ENCODE measurements at places on chromosomes 5 and 9.

DNA sequence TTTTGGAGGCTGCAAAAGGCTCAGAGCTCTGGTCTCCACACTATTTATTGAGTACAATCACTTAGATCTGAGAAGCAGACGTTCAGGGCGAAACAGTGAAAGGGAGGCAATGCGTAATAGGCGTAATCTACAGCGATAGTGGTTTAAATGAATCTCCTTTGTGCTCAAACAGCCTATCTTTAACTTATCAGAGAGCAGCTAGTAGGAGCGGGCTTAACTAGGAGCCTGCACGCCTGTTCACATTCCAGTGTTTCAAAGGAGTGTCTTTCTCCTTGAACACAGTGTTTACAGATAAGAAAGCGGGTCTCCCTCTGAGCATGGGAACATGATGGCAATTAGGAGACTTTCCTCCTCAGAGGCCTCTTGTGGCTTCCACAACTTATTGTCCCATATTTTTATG is 49.4 kb downstream of the AP3B1 start:
- DNase-seq = no peak

DNA sequence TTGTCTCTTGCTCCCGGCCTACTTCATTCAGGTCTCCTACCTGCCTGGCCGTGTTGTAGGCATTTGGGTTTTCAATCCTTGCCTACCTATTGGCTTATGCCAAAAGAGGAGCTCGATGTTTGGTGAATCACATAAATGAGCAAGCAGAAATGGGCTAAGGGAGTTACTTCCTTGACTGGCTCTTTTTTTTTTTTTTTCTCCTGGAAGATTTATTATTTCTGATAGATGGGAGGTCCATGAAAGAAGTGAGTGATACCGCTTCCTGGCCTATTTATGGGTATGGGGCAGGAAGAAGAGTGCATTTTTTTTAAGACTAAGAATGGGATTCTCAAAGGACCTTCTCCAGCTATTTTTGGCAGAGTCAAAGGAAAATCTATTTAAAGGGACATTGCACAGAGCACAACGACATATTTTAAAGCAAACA is 294.1 kb downstream of the ARHGAP26 start:
- no peak for DNase-seq

GRCh38 chr5:138109463-138110265 is 25.8 kb downstream of the WNT8A start:
- DNase-seq = no peak

DNA sequence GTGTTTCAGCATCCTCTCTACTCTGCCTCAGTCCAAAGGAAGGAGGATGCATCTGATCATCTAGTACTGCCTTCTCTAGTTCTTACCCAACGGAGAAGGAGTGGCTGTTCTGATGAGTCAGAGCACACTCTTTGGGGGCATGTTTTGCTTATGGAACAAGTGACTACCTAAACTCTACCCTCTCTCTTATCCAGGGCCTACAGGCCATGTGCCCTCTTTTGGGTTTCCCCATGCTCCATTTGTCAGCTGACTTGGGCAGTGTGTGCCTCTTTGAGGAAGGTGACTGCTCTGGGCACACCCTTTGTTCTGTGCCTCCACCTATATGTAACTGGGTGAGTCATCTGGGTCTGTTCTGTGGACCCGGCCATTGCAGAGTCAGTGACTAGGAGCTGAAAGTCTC is 89.6 kb upstream of the BNC2 start:
- no peak for DNase-seq

DNA sequence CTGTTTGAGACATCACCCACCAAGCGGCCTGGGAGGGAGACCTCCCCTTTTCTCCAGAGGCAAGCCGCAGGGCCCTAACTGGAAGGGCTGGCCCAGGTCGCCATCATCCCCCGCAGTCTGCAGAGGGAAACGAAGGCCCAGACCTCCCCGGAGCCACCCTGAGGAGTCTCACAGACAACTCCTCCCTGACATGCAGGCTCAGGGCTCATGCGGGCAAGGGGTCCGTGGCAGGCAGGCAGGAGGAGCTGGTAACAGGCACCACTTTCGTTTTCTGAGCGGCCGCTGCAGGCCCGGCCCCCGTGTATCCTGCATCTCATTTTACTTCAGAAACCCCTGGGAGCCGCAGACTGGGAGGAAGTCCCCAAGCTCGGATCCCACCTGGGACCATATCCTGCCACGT is 192.0 kb upstream of the PPP1R26 start:
- no peak for DNase-seq

- no peak for DNase-seq
These were observed 8.9 kb upstream of the ACTBL2 start for GRCh38 chr5:57491369-57491965.

GRCh38 chr9:107874591-107875369 is 385.2 kb upstream of the KLF4 start:
- DNase-seq = no peak

DNA sequence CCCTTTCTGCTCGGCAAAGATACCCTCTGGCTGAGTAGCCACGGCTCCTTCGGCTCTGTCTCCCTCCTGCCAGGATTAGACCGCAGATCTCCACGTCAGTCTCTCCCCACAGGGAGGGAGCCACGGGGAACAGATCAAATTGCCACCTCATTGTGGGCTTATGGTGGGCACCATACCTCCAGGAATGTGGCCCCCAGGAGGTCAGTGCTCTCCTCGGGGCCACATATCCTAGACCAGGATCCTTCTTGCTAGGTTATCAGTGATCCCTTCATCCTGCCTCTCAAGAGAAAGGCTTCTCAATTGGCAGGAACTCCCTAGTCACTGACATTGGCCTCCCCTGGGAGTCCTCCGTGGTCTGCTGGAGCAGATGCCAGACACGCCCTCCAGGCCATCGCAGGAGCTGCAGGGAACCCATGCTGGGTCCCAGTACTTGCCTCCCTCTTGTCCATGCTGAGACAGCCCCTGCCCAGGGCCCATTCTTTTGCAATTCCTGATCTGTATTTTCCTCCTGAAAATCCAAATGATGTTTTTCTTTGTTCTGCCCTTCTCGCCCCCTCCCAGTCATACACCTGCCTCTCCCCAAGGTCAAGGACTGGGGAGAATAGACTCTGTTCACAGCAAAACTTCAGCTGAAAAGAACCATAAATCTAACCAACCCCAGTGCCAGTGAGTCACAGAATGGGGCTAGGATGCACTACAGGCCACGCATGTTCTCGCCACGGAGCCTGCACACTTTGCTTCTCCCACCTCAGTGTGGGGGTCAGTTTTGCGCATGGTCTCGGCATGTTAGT is 31.6 kb upstream of the ENHO start:
- DNase-seq = no peak

GRCh38 chr5:34001241-34001841 is 6.5 kb downstream of the AMACR start:
- no peak for DNase-seq

DNA sequence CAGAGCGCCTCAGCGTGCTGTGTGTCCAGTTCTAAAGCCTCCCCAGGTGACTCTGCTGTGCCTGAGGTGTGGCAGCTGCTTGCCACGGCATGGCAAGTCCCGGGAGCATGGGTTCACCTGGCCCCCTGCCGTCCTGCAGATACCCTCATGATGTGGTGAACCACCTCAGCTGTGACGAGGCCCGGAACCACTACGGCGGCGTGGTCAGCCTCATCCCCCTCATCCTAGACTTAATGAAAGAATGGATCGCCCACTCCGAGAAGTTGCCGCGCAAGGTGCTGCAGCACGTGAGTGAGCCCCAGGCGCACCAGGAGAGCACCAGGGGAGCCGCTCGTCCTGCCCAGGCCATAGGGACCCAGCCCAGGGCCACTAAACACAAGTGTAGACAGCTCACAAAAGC is 9.5 kb downstream of the SPACA9 start:
- DNase-seq = no peak

GRCh38 chr9:31393240-31393639 is 991.2 kb upstream of the ACO1 start:
- no peak for DNase-seq

DNA sequence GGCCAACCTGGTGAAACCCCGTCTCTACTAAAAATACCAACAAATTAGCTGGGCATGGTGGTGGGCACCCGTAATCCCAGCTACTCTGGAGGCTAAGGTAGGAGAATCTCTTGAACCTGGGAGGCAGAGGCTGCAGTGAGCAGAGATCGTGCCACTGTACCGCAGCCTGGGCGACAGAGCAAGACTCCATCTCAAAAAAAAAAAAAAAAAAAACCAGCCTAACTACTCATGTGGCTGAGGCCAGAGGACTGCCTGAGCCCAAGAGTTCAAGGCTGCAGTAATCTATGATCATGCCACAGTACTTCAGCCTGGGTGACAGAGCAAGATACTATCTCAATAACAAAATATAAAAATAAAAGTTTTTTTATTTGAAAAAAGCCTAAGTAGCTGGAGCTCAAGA is 3.2 kb downstream of the UBTD2 start:
- DNase-seq = no peak

DNA sequence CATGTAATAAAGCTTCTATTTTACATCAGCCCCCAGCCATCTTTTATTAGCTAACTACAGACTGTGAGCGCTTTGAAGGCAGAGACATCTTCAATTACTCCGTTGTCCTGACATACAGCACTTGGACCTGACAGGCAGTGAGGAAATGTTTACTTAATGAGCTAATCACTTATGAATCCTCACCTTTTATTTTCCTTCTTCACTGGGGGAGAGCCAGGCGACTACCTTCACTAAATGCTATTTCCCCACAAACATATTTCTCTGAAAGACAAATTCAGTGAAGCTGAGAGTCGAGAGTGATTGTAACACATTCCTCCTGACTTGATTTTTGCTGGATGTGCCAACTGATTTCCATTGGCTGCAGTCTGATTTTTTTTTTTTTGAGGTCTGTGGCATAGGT is 192.1 kb upstream of the CLINT1 start:
- DNase-seq = no peak

DNA sequence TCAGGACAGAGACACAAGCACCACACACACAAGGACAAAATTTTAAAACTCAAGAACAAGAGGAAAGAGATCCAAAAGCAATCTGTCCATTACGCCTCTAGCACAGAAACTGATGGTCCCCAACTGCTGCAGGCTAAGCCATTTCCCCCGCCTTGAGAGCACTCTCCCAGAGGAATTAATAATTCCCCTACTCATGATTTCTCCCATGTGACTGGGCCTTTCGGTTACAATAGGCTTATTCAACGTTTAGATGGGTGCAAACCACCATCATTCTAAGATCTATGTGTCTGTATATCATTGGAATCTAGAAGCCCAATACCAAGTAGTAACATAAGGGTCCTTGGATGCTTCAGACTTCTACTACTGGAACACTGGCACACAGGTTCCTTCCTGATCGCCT is 18.8 kb downstream of the BRD8 start:
- DNase-seq = no peak

GRCh38 chr5:168132241-168132641 is 159.2 kb upstream of the WWC1 start:
- no peak for DNase-seq

DNA sequence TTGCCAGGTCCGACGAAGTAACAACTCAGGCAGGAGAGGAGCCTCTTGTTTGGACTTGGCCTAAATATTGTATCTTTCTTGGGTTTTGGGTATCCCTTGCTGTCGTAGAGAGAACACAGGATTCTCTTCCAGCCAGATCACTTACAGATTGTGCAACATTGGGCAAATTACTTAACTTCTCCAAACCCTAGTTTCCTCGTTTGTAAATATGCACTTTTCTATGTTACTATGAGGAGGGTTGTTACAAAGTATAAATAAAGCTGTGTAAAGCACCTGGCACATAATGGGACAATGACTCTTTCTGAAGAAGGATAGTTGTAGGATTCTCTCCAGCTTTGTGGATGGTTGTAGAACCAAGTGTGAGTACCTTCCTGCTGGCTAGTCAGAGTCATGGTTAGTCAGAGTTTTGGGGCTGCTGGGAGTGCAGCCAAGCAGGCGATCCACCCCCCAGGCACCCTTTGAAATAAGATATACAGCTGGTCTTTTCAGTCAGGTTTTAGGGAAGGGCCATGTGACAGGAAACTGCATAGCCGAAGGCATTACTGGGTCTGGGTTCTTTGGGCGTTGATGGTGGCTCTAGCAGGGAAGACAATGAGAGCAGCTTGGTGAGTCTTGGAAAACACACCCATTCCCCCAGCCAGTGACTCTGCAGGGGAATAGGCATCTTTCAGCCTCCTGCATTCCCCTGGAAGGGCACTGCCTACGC is 49.9 kb upstream of the GDNF start:
- DNase-seq = no peak

DNA sequence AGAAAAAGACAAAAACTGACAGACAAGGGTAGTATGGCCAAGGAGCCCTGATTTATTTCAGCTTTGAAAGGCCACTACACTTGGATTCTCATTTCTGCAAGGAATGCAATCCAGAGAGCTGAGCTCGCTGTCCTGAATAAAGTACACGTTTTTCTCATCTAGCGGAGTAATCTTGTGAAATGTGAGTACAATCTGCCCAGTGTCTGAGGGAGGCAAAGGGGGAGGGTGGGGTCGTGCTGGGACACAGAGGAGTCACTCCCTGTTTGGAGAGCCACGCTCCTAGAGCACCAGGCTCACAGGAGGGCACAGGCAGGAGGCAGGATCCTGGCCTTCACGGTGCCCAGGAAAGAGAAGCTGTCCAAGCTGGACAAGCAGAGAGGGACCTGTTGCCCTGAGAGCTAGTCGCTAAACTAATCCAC is 51.0 kb upstream of the IFNK start:
- DNase-seq = no peak

DNA sequence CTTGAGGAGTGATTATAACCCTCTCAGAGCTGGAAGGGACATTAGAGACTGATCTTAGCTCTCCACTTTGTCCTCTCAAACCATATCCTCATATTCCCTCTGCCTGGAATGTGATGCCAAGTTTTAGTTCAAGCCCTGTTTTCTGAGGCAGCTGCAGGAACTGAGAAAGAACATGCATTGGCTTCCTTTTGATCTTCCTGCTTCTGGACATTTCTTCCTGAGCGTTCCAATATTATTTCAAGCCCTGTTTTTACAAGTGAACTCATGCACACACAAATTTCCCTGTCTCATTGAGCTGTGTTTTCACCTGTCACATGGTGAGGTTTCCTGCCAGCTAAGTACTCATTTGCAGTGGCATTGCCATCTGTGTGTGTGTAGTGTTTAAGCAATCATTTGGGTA is 17.0 kb downstream of the FOCAD start:
- DNase-seq = no peak

- DNase-seq = no peak
These were observed 62.7 kb upstream of the PALM2AKAP2 start for GRCh38 chr9:109717342-109717741.

DNA sequence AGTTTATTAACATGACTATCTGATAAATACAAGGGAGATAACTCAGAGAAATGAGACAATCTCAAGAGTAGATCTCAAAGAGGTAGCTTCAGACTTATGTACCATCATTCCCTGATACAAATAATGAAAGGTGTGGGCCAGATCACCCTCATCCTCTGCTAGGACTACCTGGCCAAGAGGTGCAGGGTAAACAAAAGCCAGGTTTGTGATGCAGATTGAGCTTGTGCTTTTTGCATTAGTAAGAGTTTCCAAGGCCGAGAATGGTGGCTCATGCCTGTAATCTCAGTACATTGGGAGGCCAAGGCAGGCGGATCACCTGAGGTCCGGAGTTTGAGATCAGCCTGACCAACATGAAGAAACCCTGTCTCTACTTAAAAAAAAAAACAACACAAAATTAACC is 8.9 kb upstream of the SPIN1 start:
- DNase-seq = no peak

GRCh38 chr9:112104901-112105300 is 70.2 kb downstream of the SUSD1 start:
- DNase-seq = no peak

GRCh38 chr5:37568018-37568753 is 189.1 kb downstream of the WDR70 start:
- DNase-seq = no peak

All from activated naive CD8-positive, alpha-beta T cell treated with anti-CD3 and anti-CD28 coated beads, Interleukin-2, amount 50 U/mL, for 24 hours (primary cell).